ENCODE measurements at places on chromosomes 5 and 9.

DNA sequence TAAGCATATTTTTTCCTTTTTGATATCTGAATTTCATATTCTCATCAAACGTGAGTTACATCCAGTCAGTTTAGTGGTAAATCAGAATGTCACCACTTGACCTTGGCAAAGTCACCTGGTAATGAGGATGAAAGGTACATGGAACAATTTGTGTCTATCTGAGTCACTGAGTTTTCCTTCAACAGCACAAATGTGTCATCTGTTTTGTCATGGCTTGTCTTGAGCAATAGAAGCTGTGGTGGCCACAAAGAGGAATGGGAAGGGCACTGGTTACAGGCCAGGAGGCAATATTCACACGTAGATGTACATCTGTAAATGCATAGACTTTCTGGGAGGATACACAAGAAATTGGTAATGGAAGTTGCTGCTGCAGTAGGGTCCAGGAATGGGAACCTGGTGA, 8.4 kb upstream of the ZNF474 start:
- no peak for DNase-seq

DNA sequence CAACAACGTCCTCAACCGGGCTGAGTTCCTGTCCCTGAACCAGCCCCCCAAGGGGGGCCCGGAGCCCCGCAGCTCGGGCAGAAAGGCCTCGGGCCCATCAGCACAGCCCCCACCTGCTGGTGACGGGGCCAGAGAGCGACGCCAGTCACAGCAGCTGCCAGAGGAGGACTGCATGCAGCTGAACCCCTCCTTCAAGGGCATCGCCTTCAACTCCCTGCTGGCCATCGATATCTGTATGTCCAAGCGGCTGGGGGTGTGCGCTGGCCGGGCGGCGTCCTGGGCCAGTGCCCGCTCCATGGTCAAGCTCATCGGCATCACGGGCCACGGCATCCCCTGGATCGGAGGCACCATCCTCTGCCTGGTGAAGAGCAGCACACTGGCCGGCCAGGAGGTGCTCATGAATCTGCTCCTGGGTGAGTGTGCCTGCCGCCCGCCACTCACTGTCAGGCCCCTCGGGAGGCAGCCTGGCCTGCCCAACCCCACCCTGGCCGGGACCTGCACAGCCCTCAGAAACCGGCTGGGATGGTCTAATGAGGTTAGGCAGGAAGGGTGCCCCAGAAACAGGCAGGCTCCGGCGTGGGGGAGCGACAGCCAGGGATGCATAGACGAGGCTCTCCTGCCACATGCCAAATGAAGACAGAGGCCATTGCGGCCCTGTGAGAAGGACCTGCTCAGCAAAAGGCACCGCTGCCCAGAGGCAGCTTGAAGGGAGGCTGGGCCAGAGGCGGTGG, 678 bp downstream of the PLPP7 start:
- DNase-seq, result no peak

DNA sequence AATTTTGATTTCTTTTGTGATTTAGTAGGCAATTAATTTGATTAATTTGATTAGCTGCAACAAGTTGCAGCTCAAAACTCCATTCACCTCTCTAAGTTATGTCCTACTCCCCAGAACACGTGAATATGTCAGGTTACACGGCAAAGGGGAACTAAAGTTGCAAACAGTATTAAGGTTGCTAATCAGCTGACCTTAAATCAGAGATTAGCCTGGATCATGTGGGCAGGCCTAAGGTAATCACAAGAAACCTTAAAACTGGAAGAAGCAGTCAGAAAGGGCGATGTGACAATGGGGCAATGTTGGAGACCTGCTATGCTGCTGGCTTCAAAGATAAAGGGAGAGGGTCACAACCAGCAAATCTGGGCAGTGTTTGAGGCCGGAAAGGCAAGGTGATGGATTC, 47.3 kb upstream of the ANXA1 start:
- no peak for DNase-seq

GRCh38 chr5:69184621-69185020, 4.8 kb upstream of the CENPH start:
- no peak for DNase-seq

DNA sequence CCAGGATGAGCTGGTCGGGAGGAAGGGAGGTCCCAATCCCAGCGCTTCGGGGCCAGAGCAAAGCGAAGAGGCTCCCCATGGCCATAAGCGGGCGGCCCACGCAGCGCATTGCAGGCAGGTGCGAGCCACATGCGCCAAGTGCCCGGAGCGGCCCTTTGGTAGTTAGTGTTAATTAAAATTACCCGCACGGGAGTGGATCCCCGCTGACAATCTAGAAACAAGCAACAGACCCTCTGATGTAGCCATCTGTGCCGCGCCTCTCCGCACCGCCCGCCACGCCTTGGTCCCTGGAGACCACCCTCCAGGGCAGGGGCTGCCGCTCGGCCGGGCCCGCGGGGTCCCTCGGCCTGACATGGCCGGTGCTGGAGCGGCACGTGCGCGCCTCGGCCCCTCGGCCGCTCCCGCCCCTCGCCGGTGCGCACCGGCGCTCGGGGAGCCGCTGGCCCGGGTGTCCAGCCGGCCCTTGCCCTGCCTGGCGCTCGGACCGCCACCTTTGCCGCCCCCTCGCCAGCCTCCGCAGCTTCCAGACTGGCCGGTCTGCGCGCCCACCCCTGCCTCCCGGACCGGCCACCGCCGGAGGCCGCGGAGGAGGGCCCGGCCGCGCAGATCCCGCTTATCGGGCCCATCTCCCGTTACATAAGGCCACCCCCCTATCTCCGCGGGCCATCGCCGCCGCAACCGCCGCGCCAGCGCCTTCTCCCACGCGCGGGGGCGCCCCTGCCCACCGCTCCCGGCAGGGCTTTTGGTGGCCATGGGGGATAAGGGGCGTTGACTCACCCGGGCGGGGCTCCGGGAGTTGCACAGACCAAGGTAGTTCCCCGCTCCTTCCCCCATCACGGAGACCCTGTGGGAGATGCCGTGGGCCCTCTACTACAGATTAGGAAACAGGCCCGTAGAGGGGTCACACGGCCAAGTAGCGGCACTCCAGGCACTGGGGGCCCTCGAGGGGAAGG, 1.9 kb upstream of the IL13 start:
- DNase-seq, result no peak
